Left ventricle myocardium inferior (tissue), 1 donor: ENCODE measurements at places on chromosomes 7 and 10.

GRCh38 chr7:130272381-130273080 is 5.9 kb downstream of the CPA2 start:
- no peak for DNase-seq

DNA sequence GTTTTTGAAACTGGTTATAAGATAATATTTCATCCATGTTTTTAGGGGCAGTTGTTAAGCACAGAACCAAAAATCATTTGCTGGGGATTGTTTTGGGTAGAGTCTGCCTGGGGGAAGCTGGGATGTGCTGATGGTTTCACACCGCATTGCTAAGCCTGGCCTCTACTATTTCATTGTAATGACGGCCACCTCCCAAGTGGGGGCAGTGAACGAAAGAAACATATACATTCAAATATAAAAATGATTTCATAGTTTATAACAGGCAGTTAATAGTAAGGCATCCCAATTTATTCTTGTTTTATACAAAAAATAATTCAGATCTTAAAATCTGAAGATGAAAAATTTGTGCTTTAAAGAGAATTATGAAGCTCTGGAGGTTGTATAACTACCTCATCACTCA is 750.8 kb downstream of the REEP3 start:
- no peak for DNase-seq

- no peak for DNase-seq
These were observed 370.5 kb downstream of the MDFIC start for GRCh38 chr7:115292381-115292780.

DNA sequence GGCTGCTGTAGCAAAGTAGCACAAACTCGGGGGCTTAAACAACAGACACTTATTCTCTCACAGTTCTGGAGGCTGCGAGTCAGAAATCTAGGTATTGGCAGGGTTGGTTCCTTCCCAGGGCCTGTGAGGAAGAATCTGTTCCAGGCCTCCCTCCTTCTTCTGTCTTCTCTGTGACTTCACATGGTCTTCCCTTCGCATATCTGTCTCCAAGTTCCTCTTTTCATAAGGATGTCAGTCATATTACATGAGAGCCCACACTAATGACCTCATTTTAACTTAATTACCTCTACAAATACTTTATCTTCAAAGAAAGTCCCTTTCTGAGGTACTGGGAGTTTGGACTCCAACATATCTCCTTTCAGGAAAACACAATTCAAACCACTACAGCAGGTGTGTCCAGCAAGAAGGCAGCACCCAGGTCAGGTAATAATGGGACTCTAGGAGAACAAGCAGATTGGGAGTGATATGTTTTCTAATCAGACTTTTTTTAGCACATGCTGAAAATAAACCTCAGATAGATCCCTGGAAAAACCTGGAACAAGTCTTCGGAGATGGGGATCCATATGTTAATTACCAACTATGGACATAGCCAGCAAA is 11.7 kb downstream of the CREB5 start:
- no peak for DNase-seq

DNA sequence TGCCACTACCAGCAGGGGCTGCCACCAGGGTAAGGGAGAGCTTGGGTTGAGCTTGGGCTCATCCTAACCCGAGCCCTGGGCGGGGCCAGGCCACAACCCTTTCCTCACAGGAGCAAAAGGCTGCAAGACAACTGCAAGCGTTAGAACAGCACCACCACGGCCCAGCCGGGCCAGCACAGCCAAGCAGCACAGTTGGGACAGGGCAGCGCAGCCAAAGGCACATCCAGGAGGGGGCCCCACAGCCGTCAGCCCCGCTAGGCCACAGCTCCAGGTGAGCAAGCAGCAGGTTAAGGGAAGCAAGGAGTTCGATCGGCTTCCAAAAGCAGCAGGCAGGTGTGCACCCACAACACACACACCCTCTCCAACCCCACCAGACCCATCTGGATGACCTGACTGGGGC is 7.0 kb upstream of the NDST2 start:
- no peak for DNase-seq

GRCh38 chr7:2093215-2093842 is 139.4 kb downstream of the MAD1L1 start:
- no peak for DNase-seq

- DNase-seq, result no peak
These were observed 586 bp upstream of the ANKRD26 start for GRCh38 chr10:27100813-27101347.

- no peak for DNase-seq
These were observed 110.3 kb downstream of the ZNF248 start for GRCh38 chr10:37747081-37747480.
